ENCODE measurements at places on chromosomes 7 and 10.

GRCh38 chr7:152313831-152314604, 121.8 kb downstream of the KMT2C start:
- no peak for DNase-seq

DNA sequence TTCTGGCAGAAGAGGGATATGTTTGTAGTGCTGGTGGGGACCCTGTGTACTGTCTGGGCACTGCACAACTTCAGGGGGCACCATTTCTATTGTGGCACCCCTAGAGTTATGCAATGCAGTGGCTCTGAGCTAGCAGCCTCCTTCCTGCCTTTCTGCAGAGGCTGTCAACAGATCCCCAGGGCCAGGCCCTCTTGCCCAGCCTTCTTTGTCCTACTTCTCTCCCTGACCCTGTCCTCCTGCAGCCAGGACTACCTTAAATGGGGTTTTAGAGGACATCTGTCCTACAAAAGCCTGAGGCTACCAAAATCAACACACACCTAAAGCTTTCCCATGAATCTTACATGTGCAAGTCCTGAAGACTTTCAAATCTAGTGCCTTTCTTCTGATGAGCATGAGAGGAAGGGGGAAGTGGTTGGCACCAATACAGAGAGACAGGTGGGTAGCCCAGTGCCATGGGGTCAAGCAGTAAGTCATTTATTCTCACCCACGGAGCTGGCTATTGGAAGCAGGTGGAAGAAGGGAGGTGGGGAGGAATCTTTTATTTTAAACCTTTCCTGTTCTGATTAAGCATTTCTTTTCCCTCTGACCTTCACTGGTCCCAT, 2.4 kb downstream of the SPOCK2 start:
- no peak for DNase-seq

DNA sequence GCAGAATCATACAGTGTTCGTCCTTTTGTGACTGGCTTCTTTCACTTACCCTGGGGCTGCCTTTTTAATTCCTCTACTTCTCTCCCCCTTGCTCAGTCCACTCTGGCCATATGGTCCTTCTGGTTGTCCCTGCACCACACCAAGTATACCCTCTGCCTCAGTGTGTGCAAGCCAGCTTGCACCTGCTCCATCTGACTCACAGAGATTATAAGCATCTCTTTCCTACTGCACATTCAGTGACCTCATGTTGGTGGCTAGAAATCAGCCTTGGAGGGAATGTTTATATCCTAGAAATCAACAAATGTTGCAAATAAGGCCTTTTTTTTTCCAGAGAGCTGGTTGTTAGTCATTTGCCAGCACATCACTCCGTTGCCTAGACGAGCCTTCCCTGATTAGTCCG, 67.5 kb upstream of the C10orf90 start:
- DNase-seq = no peak

DNA sequence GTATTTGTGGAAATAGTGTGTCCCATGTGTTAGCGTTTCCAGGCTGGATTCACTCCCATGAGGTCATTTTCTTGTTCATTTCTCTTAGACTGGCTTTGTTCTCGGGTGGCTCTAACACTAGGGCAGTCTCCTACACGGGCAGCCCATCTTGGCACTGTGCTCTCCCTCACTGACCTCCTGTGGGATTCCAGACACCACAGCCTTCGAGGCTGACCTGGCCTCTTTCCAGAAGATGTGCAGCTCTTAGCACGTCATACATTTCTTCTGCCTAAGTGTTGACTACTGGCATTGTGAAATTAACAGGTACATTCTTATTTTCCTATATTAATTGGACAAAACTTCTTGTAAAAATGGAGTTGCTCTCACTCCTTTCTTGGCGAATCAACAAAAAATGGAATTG, 72.8 kb downstream of the INSYN2A start:
- DNase-seq = no peak

- no peak for DNase-seq
Measured at GRCh38 chr7:151884312-151885201, 7.6 kb upstream of the PRKAG2 start.

DNA sequence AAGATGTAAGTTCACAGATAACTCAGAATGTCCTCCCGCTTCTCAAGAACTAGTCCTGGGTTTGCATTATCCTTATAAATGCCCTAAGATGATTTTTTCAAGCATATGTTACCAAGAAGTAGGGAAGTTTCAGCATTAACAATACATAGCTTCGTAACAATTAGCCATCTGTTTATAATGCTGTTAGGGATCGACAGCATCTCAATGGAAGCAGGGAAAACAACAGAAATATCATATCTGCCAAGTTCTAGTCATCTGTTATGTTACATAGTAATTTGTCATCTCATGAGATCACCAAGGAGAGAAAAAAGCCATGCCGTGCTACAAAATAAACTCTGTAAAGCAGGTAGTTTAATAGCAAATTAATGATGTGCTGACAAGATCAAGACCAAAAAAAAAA, 731.5 kb upstream of the C7orf33 start:
- DNase-seq = no peak

- no peak for DNase-seq
Measured at GRCh38 chr10:130196511-130197487, 60.6 kb downstream of the GLRX3 start.

DNA sequence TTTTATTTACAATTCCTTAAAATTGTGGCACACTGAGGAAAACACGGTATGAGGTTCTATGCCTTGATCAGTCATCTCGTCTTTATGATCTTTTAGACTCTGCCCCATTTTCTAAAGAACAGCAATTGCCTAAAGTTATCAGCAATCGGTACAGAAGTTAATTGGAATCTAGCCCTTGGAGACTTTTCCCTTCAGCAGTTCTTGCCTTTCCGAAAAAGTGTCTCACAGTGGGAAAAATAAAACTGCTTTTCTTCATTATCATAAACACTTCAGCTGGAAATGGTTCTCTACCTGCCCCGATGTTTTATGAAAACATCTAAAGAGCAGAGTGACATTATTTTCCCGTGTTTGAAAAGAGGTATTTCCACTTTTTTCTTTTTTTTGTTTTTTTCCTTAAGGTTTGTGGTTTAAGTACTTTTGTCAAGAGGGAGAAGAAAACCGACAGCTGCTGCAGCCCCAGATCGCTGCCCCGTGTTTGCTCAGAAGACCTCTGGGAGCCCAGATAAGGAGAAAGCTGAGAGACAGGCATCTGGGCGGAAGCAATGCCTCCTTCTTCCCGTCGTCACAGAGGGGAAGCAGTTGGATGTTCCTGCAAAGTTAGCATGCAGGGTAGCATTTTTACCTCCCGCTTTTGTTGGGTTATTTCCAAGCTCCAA, 149.7 kb downstream of the FRMD4A start:
- no peak for DNase-seq

GRCh38 chr7:76351372-76351771, 7.4 kb downstream of the YWHAG start:
- DNase-seq = no peak

GRCh38 chr7:46775776-46776175, 806.1 kb downstream of the TNS3 start:
- DNase-seq = no peak

- DNase-seq = no peak
Measured at GRCh38 chr7:26112203-26112740, 39.7 kb upstream of the NFE2L3 start.

DNA sequence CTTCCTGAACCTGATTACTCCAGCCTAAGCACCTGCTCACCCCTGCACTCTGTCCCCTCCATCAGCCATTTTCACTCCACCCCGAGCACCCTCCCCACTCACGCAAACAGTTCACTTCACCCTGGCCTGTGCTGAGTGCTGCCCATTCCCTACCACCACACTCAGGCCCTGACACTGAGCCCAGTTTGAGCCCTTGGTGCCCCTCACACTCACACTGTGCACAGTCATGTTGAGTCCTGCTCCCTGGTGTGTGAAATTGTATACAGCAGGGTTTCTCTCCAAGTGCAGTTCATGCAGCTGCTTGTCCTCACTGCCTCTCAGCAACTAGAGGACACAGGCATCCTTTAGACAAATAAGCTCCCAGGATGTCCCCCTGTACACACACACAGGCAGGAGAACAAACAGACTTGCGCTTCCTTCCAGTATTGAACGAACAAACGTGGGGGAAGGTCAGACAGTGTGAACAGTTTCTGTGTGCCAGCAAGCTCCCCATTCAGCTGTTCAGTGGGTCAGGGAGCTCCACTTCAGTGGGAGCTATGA, 6.8 kb downstream of the MYO1G start:
- DNase-seq = no peak

- no peak for DNase-seq
Measured at GRCh38 chr7:112510001-112510742, 29.4 kb downstream of the LSMEM1 start.

DNA sequence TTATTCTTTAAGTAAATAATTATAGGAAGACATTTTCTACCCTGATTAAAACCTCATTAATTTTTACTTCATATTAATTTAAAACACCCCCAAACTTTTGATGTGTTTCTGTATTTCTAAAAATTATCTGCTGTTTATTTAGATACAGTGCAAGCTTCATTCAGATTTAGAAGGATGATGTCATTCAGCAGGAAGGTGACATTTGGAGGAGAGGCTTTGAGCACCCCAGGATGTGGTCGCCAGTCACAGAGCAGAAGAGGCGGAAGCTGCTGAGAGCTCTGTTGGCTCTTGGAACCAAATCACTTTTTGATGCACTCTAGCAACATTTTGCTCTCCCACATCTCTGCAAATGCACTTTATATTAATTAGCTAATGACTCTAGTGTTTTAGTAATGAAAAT, 233.9 kb upstream of the CACNA2D1 start:
- peak; percentile 27 for DNase-seq

GRCh38 chr10:124063750-124064603, 29.4 kb downstream of the CHST15 start:
- DNase-seq = no peak

DNA sequence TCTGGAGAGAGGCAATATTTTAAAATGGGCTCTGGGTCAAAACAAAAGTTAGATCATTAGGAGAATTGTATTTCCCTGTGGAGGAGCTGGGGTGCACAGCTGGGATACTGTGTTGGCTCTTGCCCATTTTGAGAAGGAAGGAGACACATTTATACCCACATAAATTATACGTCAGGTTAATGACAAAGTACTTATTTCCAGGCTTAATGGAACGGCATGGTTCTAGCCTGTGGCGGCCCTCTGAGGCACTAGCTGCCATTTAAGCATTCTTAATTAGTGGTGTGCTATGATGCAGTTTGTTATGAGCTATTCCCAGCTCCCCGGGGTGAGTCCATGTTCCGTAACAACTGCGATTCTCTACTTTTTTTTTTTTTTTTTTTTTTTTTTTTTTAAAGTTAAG, 193.5 kb downstream of the SEC23IP start:
- no peak for DNase-seq

DNA sequence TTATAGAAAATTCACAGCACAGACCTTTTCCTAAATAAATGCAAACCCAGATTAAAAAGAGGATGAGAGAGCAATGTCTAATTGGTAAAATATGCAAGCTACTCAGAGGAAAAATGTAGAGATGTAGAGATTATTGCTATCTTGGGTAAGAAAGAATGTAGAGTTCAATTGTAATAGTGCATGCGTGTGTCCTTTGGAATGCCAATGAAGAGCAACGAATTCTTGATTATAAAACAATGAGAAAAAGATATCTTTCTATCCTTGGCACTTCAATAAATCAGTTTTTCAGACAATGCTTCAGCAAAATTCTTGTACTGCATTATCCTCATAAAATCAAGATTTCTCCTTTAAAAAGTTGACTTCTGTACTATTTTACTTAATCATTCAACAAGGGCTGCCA, 50.9 kb downstream of the SEMA3D start:
- DNase-seq = no peak

DNA sequence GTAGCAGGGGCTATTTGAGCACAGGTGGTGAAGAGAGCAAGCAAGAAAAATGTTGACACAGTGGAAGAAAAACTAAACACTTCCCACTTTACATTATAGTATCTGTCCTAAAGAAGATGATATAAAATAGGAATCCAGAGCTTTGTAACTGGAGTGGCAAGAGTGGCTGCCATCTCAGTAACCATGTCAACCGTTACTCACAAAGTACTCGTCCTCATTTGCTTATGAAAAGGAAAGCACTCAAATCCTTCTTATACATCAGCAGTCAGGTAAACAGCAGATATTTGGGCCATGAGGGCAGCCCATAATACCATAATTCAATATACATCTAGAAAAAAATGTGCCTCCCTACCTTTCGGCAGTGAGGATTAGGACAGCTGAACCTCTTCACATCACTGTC, 70.1 kb downstream of the RNF216 start:
- DNase-seq = no peak

GRCh38 chr7:148688526-148688925, 10.2 kb upstream of the CUL1 start:
- no peak for DNase-seq

DNA sequence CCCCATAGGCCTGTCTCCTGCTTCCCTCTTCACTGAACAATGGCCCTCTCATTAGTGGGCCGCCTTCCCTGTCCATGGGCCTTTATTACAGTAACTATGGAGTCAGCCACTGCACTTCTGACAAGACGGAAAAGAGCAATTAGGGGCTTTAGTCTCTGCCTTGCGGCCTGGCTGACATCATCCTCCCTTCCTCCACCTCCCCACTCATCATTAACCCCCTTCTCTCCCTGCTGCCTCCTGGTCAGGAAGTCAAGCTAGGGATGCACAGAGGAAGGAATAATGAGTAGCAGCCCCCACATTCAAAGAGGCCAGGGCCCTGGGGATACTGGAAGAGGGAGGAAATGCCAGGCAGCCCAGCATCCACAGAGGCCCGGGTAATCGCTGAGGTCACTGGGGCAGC, 101.6 kb upstream of the PLXNA4 start:
- no peak for DNase-seq

DNA sequence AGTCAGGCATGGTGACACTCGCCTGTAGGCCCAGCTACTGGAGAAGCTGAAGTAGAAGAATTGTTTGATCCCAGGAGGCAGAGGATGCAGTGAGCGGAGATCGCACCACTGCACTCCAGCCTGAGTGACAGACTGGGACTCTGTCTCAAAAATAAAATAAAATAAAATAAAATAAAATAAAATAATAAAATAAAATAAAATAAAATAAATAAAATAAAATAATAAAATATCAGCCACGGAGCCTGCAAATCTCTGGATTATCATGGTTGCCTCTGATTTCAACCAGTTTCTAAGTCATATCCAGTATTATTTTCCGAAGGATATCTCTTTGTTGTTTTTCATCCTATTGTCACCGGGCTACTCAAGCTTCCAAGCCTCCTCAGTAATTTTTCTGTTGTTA, 51.7 kb upstream of the FZD8 start:
- DNase-seq = no peak

DNA sequence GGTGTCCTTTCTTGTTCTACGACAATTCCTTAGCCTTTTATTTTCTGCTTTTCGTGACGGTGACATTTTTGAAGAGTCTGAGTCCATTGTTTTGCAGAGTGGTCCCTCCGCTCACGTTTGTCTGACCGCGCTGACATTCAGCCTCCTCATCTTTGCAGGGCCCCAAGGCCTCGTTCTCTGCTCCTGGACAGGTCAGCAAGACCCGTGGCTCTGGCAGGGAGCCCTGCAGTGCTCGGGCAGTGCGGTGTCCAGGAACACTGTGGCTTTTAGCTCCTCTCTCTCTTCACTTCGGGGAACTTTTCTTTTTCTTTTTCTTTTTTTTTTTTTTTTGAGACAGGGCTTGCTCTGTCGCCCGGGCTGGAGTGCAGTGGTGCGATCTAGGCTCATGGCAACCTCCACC, 142.5 kb downstream of the DNAJB6 start:
- DNase-seq = peak; percentile 4

All from activated T-cell treated with anti-CD3 and anti-CD28 coated beads, Interleukin-2, amount 50 U/mL, for 1 hour (primary cell).